Stimulated activated CD8-positive, alpha-beta memory T cell treated with anti-CD3 and anti-CD28 coated beads, Interleukin-2, amount 100 ng/mL, for 1 hour (primary cell): ENCODE measurements at places on chromosomes 5 and 9.

DNA sequence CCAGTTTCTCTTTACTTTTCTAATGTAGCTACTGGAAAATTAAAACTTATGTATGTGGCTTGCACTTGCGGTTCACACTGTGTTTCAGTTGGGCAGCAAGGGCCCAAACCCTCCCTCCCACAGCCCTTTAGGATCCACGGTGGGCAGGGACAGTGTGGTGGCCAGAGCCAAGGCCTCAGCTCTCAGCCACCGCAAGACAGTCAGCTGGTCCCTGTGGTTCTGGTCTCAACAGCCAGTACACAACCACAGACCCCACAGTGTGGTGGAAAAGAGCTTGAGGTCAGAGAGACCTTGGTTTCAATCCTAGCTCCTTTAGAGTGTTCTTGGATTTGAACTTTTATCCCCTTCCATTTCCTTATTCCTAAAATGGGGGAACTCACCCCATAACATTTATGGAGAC is 153.0 kb upstream of the SMIM23 start:
- no peak for DNase-seq

DNA sequence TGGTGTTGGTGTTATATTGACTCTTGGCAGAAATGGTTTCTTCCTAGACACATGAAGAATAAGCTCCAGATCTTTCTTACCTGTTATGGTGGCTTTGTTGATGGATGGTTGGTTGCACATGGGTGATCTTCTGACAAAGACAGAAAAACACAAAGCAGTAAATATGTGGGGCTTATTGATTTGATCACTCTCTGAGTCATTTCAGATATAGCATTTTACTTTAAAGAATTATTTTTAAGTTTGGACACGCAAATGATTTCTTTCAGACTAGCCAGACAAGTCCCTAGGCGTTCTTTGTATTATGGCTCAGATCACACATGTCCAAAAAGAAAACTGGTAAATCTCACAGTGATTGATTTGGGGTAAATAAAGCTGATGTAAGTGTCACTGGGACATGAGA is 597.6 kb downstream of the RAB3C start:
- no peak for DNase-seq

DNA sequence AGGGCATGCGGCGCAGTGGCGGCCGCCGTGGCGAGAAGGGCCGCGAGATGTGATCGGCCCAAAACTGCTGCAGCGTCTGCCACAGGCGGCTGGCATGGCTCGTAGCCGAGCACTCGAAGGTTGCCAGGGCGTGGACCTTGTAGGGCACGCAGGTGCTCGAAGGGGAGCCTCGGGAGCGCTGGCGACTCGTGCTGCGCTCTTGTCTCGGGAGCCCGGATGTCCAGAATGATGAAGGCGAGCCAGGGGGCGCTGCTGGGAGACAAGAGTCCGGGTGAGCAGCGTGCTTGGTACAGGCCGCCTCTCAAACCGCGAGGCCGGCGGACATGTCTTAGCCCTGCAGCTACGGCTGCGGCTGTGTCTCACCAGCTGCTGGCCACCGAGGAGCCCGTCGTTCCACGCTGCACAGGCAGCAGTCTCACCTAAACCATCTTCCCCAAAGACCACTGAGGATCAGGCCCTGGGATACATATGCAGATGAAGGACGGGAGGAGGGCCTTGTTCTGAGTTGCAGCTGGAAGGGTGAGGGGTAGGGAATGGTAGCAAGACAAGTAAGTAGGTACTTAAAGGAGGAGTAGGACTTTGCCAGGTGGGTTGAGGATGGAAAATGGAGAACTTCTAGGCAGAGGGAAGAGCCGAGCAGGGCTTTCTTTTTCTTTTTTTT is 1.7 kb downstream of the CBY3 start:
- peak; percentile 37 for DNase-seq

DNA sequence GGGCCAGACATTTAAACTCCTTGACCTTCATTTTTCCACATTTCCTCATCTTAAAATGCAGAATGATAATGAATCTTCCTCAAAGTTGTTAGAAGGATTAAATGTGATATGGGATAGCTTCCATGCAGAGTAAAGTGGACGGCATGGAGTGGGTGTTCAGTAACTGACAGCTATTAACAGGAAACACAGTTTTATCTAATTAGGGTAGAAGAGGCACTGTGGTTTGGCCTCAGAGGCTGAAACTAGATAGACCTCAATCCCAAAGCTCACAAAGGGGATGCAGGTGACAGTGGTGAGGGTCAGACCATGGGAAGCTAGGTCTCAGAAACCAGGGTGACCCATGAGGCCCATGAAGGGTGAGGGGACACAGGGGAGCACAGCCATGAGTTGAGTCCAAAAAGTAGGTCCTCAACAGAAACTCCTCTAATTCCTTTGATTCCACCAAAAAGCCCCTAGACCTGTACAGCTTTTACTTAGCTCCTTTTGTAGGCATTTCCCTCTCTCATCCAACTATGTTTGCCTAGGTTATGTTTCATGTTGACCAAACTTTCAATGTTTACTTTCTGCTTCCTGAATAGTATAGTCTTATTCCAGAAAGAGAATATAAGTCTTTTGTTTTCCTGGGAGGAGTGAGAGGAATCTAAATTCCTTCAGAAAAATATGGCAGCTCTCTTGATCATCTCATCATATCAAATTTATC is 27.9 kb upstream of the GLDC start:
- DNase-seq, result no peak

GRCh38 chr5:73339711-73340110 is 108.9 kb downstream of the FOXD1 start:
- no peak for DNase-seq

DNA sequence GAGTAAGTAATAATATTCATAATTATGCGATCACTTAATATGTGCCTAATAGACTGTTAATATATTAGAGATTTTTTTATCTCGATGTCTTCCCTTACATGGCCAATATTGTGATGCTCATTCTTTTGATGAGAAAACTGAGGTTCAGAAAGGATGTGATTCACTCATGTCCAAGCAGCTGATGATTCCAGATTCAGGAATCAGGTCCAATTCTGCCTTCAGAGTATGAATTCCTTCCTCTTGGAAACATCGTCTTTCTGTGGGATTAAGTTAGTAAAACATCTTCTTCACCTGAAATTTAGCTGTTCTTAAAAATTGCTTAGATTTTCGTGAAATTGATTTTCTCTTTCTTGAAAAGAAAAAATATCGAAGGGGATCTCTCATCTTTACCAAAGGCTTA is 242.5 kb upstream of the RFX3 start:
- DNase-seq, result no peak

GRCh38 chr5:51230336-51230735 is 152.9 kb upstream of the ISL1 start:
- no peak for DNase-seq

DNA sequence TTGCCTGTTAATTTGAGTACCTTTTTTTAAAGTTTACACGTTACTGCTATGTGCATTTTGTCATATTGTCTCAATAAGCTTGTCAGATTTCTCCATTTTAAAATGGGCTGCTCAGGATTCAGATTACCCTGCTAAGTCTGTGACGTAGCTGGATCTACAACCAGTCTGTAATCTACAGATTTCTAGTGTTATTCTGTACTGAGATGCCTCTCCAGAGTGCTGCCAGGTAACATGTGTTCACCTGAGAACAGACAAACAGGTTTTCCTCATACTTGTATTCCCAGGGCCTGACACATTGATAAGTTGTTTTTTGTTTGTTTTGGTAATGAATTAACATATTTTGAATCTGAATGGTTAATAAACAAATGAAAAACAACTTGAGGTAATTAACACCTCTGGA is 15.3 kb downstream of the RAB24 start:
- no peak for DNase-seq

DNA sequence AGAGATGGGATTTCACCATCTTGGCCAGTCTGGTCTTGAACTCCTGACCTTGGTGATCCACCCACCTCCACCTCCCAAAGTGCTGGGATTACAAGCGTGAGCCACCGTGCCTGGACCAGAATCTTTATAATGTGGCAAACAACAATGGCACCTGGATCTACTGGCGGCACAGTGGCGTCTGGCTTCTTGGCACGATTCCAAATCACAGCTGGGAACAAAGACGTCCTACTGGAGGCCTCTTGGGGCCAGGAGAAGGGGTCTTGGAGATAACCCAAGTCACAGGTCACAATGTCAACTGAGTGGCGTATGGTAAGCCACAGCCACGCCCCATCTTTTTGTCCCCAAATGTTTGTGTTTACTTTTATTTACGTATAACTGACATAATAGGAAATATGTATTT is 77.8 kb upstream of the RAPGEF1 start:
- no peak for DNase-seq

DNA sequence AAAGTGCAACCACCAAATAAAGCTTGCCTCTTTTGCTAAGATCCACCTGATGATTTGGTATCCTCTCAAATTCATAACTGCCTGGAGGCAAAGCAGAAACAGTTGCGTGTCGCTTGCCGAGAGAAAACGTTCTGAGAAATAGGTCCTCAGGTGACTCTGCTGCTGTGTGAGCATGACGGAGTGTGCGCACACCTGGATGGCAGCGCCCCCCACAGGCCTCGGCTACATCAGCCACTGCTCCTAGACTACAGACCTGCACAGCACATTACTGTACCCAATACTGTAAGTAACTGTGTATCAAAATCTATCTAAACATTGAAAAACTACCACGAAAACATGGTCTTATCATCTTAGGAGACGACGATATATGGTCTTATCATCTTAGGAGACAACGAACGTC is 87.4 kb downstream of the CAMSAP1 start:
- DNase-seq, result no peak

DNA sequence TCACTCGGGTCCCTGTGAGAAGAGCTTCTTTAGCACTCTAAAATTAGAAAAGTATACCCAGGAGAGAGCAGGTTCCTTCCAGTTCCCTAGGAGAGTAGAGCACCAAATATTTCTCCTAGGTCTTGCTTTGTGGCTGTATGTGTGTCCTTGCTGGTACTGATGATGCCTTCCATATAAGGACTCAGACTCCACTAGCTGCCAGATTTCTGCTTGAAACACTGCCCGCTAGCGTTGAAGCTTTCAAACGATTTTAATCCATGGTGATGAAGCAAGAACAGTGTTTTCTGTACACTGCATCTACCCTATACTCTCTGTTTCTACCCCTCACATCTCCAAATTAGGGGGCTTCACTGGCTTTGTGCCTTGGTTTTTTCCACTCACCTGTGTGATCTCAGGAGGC is 2.4 kb upstream of the SMC2 start:
- DNase-seq, result no peak

DNA sequence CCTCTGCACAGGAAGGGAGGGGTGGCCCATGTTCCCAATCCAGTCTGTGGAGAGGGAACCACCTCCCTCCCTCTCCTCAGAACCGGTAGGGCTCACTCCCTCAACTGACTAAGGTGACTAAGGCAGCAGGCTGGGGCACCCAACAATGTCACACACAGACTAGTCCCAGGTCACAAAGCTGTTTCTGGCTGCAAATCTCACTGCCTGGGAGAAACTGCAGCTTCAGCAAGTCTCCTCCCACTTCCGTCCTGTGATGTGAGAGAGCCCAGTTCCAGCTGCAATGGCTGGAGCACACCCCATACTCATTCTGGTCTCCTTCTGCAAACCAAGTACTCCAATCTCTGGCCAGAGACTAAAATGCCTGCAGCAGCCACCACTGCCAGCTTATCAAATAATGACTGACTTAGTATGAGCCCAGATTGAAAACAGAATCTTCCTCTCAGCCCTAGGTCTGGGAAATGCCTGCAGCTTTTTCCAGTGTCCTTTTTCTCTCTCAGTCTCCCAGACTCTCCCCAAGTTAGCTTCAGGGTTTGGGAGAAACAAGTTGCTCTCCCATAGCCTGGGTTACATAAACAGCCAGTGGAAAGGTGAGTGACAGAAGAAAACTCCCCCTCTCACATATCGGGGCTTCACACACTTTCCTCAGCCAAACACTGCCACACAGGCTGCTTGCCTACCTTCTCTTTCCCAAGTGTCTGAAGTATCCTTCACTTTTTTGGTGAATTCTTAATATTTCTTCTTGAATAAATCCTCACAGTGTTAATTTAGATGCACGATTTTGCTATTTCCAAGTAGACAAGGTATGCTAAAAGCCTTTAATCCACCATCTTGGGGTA is 247.4 kb upstream of the RASA1 start:
- DNase-seq, result no peak

DNA sequence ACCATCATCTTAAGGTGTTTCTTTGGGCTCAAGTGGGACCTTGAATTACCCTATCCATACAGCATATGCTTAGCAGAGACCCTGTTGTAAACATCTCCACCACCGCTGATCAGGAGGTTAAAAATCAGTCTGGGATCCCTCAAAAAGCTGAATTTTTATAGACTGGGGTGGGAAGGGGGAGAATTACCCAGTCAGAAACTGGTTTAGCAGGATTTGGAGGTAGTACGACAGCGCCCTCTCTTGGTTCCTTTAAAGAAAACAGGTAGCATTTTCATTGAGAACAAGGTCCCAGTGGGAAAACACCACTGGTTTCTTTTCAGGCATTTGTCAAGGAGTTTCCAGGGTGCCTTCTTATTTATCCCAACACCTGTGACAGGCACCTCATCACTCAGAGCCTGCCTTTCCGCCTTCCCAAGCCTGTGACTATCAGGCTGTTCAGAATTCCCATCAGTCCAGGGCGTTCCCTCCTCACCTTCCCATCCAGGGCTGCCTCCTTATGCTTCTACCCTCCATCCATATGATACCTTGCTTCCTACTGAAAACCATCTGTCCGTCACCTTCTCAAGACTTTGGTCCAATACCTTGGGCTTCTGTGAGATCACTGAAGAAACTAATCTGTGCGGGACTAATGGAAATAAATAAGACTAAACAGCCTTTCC is 203.8 kb upstream of the RAI14 start:
- DNase-seq, result no peak

GRCh38 chr9:100217536-100217935 is 118.5 kb downstream of the INVS start:
- DNase-seq, result no peak

DNA sequence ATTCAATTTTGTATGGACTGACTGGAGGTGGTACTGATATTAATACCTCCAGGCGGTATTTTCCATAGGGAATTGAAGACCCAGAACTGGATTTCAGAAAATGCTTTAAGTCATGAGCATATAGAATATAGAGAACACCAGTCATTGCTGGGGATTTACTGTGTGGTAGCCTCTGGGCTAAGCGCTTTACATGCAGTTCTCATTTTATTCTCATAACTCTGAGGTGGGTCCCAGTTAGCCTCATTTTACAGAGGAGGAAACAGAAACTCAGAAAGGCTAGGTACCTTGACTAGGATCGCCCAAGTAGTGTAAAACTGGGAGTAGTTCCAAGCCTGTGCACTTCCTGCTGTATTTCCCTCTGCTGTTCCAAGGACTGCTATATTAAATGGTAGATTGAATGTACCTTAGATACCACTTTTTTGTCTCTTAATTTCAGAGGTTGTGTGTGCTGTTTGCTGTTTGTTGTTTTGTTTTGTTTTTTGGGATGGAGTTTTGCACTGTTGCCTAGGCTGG is 13.8 kb downstream of the SLC44A1 start:
- DNase-seq, result no peak

- no peak for DNase-seq
These were observed 5.6 kb upstream of the RNF44 start for GRCh38 chr5:176542596-176543427.

GRCh38 chr5:94442991-94443390 is 175.4 kb downstream of the KIAA0825 start:
- no peak for DNase-seq

DNA sequence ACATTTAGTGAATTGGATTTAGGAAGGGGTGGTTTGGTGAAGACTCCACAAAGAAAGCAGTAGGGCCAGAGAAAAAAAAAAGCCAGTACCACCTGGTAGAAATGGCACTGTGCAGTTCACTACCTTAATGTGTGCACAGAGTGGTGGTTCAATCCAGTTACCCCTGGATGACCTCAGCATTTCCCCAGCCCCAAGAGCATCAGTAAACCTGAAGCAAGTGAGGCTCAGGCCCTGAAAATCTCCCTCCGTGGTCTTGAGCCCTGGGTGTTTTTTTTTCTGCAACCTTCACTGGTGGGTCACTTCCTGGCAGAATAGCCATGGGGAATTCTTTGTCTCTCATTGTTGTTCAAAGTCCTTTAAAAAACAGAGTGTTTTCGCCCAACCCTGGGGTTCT is 202.9 kb downstream of the GADD45G start:
- DNase-seq, result no peak
